ENCODE measurements at places on chromosomes 4 and X.

DNA sequence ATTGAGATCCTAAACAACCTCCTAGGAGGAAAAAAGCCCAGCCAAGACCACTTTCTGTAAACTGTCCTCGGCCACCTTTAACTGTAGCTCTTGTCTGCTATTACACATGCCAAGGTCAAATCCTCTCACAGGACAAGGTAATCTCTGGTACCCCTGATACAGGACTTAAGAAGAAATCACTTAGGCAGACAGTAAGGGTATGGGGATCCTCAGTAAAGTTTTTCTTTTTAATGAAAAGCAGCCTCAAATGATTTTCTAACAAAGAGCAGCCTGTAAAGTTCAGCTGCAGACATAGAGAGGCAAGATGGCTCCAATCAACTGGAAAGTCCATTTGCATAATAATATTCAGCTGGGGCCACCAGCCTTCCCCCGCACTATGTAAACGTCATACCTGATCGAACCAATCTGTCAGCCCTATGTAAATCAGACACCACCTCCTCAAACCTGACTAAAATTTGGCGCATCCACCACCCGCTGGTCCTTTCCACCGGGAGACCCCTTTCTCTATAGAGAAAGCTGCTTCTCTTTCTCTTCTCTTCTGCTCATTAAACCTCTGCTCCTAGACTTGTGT is 14.6 kb upstream of the MPP1 start:
- DNase-seq = no peak

- no peak for DNase-seq
Observed at GRCh38 chr4:78512357-78512920, 39.1 kb upstream of the ANXA3 start.

DNA sequence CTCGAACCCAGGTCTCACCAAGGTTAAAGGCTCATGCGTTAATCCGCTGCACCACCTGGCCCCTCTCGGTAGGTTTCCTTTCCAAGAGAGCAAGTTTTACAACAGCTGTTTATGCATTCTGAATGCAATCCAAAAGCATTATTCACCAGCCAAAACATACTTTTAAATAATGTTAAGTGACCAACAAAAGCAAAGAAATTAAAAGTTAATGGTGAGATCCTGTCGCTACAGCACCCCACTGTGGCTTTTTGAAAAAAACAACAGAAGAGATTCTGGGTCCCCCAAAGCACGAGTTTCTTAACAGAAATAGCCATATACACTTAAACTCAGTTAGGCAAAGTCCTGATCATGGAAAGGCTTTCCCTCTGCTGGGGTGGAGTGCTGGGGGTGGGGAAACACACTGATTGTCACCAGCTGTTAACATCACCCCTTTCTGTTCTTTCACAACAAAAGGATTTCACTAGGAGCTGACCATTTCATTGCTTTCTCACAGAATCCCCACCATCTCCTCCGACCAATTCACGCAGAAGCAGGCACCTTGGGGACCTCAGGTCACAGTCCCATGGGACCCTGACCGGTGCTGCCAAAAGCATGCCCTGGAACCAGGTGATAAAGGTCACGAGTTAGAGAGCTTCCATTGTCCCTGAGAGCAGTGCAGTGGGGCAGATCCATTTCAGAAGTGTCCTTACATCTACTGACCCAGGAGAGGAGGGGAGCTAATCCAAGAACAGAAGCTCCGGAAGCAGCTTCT is 51.2 kb downstream of the ZNF827 start:
- no peak for DNase-seq

GRCh38 chr4:38943343-38943742 is 75.7 kb downstream of the FAM114A1 start:
- no peak for DNase-seq

- DNase-seq = no peak
Observed at GRCh38 chr4:15936495-15936894, 2.0 kb downstream of the FGFBP1 start.

DNA sequence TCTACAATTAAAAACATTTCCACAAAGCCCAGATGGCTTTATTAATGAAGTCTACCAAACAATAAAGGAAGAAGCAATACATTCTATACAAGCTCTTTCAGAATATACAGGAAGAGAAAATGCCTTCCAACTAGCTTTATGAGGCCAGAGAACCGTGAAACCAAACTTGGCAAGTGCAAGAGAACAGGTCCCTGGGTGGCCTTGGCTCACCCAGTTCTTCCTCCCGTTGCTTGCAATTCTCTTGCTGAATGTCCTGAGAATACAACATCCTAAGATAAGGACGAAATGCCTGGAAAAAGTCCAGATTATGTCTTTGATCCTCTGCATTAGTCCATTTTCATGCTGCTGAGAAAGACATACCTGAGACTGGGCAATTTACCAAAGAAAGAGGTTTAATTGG is 204.9 kb downstream of the MAD2L1 start:
- no peak for DNase-seq

DNA sequence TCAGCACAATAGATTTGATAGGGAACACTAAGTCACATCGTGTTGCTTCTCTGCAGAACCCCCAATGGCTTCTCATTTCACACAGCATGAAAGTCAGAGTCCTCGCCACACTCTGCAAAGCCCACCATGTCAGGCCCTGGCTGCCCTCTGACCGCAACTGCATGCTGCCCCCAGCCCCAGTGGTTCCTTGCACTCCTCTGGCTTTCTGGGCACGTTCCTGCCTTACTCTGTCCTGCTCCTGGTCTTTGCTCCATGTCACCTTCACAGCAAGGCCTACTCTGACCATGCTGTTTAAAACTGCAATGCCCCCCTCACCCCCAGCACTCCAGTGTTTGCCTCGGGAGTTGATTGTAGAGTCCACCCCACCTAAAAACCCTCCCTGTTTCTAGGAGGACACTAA is 78.1 kb downstream of the EVC start:
- no peak for DNase-seq

- no peak for DNase-seq
Observed at GRCh38 chr4:38150766-38151165, 190.6 kb downstream of the PTTG2 start.

DNA sequence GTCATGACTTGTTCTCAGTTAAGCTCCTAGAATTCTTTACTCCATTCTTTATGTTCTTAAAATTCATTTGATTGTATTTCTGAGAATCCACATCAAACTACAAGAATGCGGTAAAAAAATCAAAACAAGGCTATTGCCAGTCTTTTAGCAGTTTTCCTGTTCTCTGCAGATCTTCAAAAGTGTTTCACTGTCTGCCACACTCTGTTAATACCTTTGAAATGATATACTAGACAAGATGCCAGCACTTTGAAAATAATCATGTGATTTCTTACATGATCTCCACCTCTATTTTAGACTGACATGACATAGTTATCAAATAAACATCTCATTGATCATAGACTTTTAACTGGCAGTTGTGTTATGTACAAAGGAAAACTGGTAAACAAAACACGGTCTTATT is 30.1 kb upstream of the GPRIN3 start:
- DNase-seq = no peak

DNA sequence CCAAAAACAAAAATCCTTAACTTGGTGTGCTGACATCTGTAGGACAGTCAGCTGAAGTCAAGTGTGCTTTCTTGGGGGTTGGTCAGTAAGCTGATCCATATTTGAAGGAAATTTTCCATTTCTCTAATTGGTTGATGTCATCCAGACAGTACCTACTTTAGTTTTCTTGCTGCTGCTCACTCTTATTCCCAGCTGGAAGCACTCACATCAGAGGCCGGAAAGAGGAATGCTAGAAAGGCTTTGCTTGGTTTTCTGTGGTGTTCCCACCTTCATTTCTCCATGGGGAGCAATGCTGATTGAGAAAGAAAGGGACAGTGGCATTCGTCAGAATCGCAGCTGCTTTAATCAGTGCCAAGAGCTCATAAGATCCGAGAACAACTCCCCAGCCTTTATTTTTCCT is 227.0 kb downstream of the C4orf33 start:
- no peak for DNase-seq

DNA sequence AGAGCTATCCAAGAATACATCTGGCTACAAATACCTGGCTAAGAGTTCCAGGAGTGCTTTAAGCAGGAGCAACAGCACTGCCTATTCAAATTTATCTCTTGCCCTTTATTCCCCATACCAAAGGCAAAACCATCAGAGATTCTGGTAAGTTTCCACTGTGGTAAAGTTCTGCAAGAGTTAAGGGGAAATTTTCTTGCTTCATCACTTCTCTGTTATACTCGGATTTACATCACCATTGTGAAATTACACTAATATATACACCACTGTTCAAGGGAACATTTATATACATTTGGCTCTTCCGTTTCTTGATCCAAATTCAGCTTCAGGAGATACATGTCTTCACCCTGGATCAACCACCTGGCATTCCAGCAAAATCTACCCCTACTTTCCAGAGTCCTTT is 70.8 kb upstream of the PTPN13 start:
- no peak for DNase-seq

DNA sequence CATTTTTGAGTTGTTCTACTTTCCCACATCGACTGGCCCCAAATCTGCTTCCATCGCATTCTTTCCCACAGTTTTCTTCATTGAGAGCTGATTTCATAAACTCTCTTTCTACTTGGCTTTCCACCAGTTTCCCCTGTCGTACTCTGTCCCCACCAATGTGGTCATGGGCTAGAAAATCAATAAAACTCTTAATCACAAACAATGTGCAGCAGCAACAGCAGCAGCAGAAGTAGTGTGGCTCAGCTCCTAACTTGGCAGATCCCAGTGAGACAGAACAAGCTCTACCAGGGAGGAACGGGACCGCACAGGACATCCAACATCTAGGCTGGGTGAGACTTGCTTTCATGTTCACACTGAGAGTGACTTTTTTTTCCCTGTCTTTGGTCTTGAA is 3.1 kb upstream of the SETD7 start:
- DNase-seq = no peak

GRCh38 chrX:120813982-120814381 is 61.7 kb downstream of the CT47B1 start:
- DNase-seq = no peak

GRCh38 chr4:22707390-22707789 is 14.7 kb downstream of the GBA3 start:
- DNase-seq = no peak

DNA sequence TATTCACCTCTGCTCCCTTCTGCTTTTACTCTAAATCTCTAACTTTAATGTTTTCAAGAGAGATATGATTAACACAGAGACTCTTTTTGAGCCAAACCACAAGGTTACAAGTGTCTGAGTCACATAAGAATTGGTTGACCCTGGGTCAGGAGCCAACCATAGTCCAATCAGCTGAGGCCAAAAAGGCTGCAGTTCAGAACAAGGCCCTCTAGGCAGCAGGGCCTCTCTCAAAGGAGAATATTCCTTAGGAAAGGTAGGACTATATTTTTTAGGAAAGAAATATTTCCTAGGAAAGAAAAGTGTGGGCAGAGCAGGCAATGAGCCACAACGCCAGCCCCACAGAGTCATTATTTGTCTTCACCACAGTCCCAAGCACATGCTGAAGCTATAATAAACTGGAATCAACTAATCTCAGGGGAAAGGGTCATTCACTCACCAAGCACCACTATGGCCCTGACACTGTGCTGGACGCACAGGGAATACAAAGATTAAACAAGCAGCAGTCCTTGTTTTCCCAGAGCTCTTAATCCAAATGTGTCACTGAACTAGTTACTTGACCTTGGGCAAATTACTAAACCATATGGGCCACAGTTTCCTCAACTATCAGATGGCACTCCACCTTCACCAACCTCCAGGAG is 2.2 kb downstream of the ATP8A1 start:
- no peak for DNase-seq

GRCh38 chrX:1462596-1463251 is 10.0 kb upstream of the ASMTL start:
- peak; percentile 39 for DNase-seq

GRCh38 chr4:182929296-182929695 is 12.1 kb upstream of the DCTD start:
- DNase-seq = no peak

GRCh38 chr4:175330652-175331051 is 412.5 kb downstream of the ADAM29 start:
- DNase-seq = no peak

DNA sequence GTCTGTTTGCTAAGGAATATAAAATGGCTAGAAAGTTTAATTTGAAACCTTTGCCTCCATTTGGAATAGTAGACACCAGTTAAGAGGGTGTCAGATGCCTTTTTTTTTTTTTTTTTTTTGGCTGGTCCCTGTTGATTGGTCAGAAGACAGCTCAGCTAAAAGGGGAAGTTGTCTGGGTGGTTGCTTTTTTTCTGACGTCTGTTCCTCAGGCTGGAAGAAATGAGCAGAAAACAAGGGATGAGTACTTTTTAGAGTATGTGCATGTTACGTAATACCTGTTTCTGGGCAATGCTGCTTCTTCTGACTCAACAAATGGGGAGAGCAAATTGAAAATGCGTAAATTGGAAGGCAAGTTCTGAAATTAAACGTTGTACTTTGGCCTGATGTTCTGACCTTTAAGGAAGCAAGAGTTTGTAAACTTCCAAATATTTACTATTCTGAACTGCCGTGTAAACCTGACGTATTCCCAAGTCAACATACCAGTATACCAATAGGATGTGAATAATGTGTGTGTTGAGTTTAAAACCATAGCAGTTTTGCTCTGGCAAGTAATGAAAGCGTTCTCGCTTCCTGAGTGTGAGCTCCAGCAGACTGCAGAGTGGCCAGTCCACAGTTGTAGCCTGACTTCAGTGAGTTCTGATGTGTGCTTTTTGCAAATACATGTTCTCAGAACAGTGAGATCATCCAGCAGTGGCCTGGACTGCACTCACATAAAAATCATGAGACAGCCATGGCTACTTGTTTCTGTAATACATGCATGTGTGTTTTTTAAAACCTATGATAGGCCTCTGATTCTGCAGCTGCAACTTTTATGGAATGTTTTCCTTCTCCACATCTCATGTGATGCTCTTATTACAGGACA is 1.7 kb downstream of the SAT1 start:
- no peak for DNase-seq

GRCh38 chr4:86014599-86014998 is 345.3 kb downstream of the MAPK10 start:
- DNase-seq = no peak

DNA sequence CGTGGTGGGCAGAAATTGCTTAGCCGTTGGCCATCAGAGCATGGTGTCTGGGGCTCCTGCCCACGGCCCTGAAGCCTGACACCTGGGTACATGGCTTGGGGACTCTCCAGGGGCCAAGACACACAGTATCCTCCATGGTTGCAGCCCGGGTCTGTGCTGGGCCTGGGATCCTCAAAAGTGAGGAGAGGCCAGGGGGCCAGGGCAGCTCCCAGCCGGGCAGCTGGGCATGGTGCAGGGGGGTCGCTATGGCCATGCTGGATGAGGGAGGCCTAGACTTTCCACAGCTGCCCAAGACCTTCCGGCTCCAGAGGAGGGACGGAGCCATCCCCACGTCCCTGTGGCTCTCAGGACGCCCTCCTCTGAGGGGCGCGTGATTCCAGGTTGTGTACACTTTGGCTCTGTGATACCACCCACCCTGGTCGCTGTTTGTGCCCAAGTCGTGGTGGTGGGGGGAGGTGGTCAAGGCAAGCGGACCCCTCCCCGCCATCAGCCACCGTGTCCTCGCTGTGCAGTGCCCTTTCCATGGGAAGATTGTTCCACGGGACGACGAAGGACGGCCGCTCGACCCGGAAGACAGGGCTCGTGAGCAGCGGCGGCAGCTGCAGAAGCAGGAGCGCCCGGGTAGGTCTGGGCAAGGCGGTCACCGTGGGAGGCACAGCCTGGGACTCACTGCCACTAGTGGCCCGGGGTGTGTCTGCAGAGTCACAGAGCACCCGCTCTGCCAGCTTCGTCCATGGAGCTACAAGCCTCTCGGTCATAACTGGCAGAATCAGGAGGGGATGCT is 25.7 kb downstream of the NKX1-1 start:
- no peak for DNase-seq

GRCh38 chrX:17376431-17377077 is 1.6 kb downstream of the NHS start:
- no peak for DNase-seq

Data from activated CD8-positive, alpha-beta memory T cell treated with anti-CD3 and anti-CD28 coated beads for 1 hour (primary cell).